Smooth muscle cell of the umbilical artery (primary cell): ENCODE measurements at places on chromosomes 2 and 18. TPM values are rescaled to one million over a fixed set of nuclear protein-coding genes. Genes with fewer than 3 reads are reported as not detected.

ZNF892 gene
- 6.0 and 10.4 TPM in 2 replicates for total RNA-seq

MERTK gene
- 0.30 and 0.46 TPM in 2 replicates for total RNA-seq

CNDP1 gene
- not detected in 2 replicates for total RNA-seq

LRRC30 gene
- not detected in 2 replicates for total RNA-seq

KYNU gene
- total RNA-seq: 0.18 and 1.8 TPM in 2 replicates

POTEC gene
- total RNA-seq: not detected in 2 replicates

C2orf80 gene
- total RNA-seq: not detected in 2 replicates

RNF144A gene
- 1.8 TPM in 2 replicates for total RNA-seq

CPLX4 gene
- not detected in 2 replicates for total RNA-seq

TRIM54 gene
- total RNA-seq: not detected in 2 replicates

SLC9A4 gene
- not detected in 2 replicates for total RNA-seq

SCN7A gene
- total RNA-seq: under 0.01 and 0.23 TPM in 2 replicates

MYCN gene
- total RNA-seq: not detected in 2 replicates

CFAP65 gene
- total RNA-seq: not detected in 2 replicates

FER1L5 gene
- 0.32 and 0.59 TPM in 2 replicates for total RNA-seq

DSC3 gene
- 29.1 and 31.7 TPM in 2 replicates for total RNA-seq

FIGN gene
- total RNA-seq: 1.2 and 1.5 TPM in 2 replicates

UGT1A4 gene
- total RNA-seq: not detected in 2 replicates

RGPD4 gene
- total RNA-seq: not detected in 2 replicates

ZNF236 gene
- total RNA-seq: 9.9 and 15.4 TPM in 2 replicates

ST6GAL2 gene
- total RNA-seq: 10.7 and 12.9 TPM in 2 replicates

CRYBA2 gene
- total RNA-seq: not detected in 2 replicates

UCN gene
- 0.30 and 0.42 TPM in 2 replicates for total RNA-seq

PROM2 gene
- total RNA-seq: 0.30 and 0.83 TPM in 2 replicates

DAW1 gene
- total RNA-seq: 0.59 and 2.4 TPM in 2 replicates

M1AP gene
- under 0.01 and 0.05 TPM in 2 replicates for total RNA-seq

SERPINB10 gene
- not detected in 2 replicates for total RNA-seq

TACR1 gene
- total RNA-seq: not detected in 2 replicates

SERPINB2 gene
- total RNA-seq: 2.4 and 4.8 TPM in 2 replicates

TEKT4 gene
- total RNA-seq: not detected in 2 replicates

C1QL2 gene
- total RNA-seq: not detected in 2 replicates

ICOS gene
- not detected in 2 replicates for total RNA-seq

PIKFYVE gene
- 35.9 TPM in 2 replicates for total RNA-seq

ANKRD30BL gene
- not detected in 2 replicates for total RNA-seq

POMC gene
- 1.0 and 1.5 TPM in 2 replicates for total RNA-seq
